Fibroblast of gingiva (primary cell): ENCODE measurements at places on chromosomes 7 and 10.

GRCh38 chr7:128934361-128935341 lies 3.1 kb upstream of the IRF5 start:
- DNase-seq, result no peak

GRCh38 chr10:112356686-112357085 lies 17.2 kb upstream of the ACSL5 start:
- no peak for DNase-seq

GRCh38 chr10:100163704-100164621 lies 21.9 kb downstream of the ERLIN1 start:
- no peak for DNase-seq

GRCh38 chr10:72011468-72011867 lies 47.3 kb downstream of the CHST3 start:
- no peak for DNase-seq

- DNase-seq, result no peak
Observed at GRCh38 chr7:17340655-17341054, 42.2 kb downstream of the AHR start.

GRCh38 chr10:119250641-119251314 lies 43.4 kb downstream of the GRK5 start:
- peak; percentile 95 for DNase-seq

GRCh38 chr7:106952658-106953231 lies 87.7 kb downstream of the PIK3CG start:
- no peak for DNase-seq

- no peak for DNase-seq
Observed at GRCh38 chr10:60870803-60871202, 73.2 kb downstream of the RHOBTB1 start.

DNA sequence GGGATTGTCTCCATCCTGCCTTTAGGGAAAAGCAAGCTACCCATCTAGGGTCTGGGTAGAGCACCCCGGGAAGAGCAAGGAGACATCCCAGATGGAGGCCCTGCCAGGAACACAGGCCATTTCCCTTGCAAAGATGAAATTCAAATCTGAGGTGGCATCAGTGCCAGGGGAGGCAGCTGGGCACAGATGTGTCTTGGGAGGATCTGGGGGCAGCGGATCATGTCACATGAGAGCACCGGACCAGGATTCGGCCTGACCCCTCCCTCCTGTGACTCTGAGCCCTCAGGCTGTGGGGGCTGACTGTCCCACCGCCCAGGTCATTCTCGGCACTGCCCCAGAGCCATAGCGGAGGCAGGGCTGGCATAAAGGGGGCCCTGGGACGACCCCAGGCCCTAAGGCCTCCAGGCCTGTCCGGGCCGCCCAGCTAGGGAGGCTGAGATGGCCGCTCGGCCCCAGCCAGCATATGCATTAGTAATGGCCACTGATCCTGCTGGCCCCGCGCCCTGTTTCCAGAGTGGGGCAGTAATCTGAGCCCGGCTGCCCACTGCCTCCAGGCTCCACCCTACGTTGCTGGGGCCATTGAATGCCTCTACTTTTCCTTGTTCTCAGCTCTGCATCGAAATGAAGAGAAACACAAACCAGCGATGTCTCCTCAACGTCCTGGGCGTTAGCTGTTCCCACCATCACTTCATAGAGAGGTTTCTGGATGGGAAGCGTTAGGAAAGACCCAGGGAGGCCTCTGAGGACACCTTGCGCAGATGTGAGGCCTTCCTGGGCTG lies 148.5 kb downstream of the UBE2H start:
- DNase-seq, result no peak

DNA sequence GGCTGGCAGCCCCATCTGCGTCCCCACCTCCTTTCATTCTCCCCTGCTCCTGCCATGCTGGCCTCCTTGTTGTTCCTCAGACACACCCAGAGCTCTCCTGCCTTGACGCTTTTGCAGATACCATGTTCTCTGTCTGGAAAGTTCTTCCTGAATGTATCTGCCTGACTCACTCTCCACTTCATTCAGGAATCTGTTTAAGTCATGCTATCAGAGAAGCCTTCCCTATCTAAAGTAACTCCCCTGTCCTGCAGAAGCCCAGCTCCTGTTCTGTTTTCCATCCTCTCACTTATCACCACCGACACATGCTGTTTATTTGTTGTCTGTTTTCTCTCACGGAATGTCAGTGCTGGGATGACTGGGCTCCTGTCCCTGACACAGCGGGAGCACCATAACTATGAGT lies 82.0 kb downstream of the AFAP1L2 start:
- no peak for DNase-seq

- no peak for DNase-seq
Observed at GRCh38 chr7:133081119-133081598, 731 bp downstream of the CHCHD3 start.

GRCh38 chr10:57494486-57494885 lies 773.2 kb downstream of the IPMK start:
- no peak for DNase-seq

DNA sequence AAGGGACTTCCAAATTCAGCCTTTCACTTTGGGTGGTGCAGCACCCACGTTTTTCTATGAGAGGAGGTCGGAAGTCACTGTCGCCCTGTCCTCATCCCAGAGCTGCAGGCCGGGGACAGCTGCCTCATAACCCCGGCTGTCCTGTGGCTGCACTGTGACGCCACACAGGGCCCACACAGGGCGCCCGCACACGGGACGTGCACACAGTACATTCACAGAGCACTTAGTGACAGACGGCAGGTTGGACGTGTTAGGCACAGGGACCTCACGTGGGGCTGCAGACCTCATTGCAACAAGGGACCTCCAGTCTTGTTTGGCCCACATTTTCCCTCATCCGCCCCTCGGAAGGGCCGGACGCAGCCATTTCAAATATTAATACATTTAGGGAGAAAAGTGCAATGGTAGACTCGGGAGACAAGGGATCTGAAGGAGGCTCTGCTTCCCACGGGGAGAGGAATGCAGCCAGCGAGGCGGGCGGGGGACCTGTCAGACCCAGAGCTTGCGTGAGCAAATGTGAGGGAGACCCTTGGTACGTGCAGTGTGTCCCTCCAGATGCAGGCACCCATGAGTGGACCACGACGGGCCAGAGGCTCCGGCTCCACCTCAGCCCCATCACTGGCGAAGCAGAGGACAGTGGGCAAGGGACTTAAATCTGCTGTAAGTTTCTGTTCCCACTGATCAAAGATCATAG lies 86.7 kb downstream of the VOPP1 start:
- no peak for DNase-seq

- DNase-seq, result no peak
Observed at GRCh38 chr10:121579656-121580055, 18.6 kb downstream of the FGFR2 start.

- no peak for DNase-seq
Observed at GRCh38 chr7:155693826-155694225, 49.4 kb downstream of the RBM33 start.

DNA sequence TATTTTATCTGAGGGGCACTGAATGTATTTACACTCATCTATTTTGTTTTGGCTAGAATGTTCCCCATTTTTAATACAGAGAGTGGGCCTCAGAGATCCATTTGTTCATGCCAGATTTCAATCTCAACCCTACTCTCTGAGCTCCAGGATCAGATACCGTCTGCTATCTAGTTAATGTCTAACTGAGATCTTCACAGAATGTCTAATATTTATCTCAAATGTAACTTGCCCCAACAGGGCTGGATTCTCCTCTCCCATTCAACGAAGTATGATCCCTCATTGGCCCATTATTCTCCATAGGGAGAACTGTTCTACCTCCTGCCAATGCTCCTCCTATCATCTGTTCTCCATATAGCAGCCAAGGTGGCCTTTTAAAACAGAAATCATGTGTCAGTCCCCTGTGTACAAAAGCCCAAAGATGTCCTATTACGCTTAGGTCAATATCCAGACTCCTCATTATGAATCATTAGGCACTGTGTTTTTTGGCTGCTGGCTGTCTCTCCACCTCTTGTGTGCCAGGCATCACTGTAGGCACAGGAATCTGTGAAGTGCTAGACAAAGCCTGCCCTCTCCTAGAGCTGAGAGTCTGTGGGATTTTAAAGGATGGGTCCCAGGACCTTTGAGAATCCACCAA lies 169.3 kb upstream of the AGK start:
- no peak for DNase-seq

DNA sequence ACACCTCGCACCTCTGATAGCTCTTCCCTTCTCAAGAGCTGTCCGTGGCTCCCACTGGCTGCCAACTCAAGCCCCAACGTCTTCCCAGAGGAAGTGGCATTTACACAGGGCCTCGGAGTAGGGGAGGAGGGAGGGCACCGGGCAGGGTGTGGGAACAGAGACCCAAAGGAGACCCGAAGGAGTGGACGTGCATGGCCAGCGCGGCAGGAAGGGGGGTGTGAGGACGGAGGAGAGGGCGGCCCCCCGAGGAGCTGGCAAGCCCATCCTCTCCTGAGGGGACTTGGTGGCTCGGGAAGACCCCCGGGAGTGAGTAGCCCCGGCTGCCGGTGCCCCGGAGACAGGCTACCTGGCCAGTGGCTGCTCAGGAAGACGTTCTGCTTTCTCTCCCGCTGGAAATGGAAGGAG lies 85.9 kb downstream of the FOXL3 start:
- DNase-seq, result no peak

GRCh38 chr7:47588704-47589225 lies 6.9 kb upstream of the TNS3 start:
- DNase-seq, result no peak

DNA sequence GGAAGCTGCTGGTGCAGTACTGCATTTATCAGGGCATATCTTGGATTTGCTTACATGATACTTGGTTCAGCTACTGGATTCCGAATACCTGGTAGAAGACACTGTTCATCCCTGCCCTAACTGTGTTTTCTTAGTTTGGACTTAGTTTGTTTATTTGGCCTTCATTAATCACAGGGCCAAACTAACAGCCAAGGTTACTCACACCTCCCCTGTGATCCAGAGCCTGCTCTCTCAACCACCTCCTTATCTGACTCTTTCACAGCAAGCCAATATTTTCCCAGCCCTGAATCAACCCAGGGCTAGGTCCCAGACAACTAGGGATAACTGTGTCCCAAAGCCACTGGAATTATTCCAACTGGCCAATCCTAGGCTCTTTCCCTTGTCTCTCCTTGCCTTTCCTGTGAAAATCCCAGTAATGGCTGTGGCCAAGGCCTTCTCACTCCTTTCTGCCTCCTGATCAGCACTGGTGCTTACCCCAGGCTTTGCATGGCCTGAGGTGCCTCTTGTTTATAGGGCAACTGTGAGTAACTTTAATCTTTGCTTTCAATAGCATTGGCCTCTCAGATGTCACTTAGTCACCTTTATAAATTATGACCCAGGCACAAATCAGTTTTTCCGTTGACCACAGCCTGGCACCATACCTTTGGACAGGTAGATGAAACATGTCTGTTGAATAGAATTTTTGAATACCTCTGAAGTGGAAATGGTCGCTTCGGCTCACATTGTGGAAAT lies 9.3 kb upstream of the JCAD start:
- DNase-seq, result no peak

- DNase-seq, result no peak
Observed at GRCh38 chr7:80770675-80771081, 132.2 kb downstream of the CD36 start.

DNA sequence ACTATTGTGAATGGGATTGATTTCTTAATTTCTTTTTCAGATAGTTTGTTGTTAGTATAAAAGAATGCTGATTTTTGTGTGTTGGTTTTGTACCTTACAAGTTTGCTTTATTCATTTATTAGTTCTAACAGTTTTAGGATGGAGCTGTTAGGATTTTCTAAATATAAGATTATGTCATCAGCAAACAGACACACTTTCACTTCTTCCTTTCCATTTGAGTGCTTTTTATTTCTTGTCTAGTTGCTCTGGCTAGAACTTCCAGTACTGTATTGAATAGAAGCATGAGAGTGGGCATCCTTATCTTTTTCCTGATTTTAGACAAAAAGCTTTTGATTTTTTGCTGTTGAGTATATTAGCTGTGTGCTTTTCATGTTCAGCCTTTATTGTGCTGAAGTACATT lies 81.5 kb downstream of the DNAH11 start:
- DNase-seq, result no peak

- no peak for DNase-seq
Observed at GRCh38 chr10:77028042-77028441, 609.6 kb downstream of the KCNMA1 start.

- DNase-seq, result no peak
Observed at GRCh38 chr10:131381576-131381975, 70.1 kb upstream of the TCERG1L start.

DNA sequence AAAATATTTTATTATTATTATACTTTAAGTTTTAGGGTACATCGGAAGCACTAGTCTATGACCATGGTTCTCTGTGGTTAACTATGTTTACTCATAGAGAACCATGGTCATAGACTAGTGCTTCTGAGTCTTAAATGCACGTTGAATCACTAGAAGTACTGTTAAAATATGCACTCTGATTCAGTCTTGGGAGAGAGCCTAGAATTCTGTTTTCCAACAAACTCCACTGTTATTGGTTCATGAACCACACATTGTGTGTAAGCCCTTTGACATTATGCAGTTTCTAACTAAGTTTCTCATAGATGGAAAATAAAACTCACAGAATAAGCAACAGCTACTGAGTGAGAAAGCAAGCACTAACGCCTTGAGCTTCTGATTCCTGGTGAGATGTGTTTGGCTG lies 1120.6 kb downstream of the SORCS1 start:
- no peak for DNase-seq

- no peak for DNase-seq
Observed at GRCh38 chr10:124351481-124352220, 67.1 kb downstream of the OAT start.

GRCh38 chr7:111262293-111263116 lies 171.6 kb downstream of the LRRN3 start:
- DNase-seq, result no peak

DNA sequence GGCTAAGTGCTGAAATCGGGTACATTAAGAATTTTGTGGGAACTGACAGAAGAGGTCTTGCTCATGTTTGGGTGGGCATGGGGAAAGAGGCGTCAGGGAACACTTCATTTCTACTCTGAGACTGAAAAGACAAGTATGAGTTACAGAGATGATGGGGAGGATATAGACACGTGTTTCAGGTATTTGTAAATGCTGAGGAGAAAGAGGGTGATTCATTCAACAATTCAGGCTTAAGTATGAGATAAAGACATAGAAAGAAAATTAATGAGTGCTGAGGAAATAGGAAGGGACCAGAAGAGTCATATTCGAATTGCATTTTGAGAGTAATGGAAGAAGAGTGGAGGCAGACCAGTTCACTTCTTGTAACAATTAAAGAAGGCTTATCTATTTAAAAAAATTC lies 143.6 kb downstream of the HBP1 start:
- no peak for DNase-seq

GRCh38 chr10:2951235-2951835 lies 116.0 kb upstream of the PFKP start:
- DNase-seq, result no peak

GRCh38 chr10:21264271-21264670 lies 261.2 kb downstream of the SKIDA1 start:
- DNase-seq, result no peak

DNA sequence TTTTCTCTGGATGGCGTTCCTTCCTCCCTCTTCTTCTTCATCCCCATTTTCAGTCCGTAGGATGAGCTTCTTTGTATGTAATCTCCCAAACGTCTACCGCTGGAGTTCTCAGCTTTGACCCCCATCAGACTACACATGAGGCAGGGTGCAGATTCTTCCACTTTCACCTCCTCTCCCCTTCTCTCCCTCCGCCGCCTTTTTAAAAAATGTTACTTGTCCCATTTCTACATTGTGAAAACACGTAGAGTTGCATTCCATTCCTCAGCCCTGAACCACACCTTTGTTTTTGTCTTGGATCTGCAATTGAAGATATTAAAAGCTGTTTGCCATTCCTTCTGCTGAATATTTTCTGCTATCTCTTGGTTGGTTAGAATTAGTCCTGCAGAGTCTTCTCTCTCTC lies 6.2 kb downstream of the ADIRF start:
- no peak for DNase-seq
